ENCODE measurements at places on chromosomes 5 and 9.

- DNase-seq, result no peak
These were observed 10.7 kb downstream of the UGT3A2 start for GRCh38 chr5:36055984-36056383.

DNA sequence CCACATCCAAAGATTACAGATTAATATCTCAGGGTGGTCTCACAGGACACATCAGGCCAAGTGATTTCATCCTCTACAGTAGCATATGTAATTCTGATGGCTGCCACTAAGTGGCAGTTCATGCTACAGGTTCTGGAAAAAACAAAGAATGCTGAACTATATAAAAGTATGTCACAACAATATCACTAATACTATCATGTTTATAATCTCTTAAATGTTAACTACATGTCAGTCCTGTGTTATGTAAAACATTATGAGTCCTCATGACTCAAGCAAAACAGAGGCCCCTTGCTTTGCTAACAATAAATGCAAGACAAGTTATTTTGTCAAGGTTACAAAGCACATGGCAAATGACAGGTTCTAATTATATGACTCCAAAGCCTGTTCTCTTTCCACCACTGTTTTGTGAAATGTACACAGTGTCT lies 233.2 kb downstream of the FBXL17 start:
- DNase-seq, result no peak

- DNase-seq, result no peak
These were observed 14.2 kb upstream of the MACIR start for GRCh38 chr5:103244398-103244797.

DNA sequence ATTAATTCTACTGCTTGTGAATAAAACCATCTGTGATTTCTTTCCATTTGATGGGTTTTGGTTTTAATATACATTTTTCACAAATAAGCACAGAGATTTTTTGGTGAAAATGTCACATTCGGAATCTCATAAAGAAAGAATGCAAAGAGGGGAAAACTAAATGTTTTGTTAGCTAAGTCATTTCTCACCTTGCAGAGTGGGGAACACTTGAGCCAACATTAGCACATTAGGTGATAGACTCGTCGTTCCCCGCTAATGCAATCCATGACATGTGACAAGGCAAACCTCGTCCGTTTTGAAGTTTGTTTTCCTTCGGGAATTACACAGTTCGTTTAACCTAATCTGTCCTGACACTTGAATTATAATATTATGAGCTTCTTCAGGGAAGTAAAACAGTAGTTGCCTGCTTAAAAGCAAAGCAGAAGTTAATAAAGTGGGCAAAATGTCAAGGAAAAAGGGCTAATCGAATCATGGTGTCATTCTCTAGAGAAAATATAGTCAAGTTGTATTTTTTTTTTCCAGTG lies 95.8 kb upstream of the LMX1B start:
- no peak for DNase-seq

GRCh38 chr9:126389992-126390391 lies 63.4 kb downstream of the MVB12B start:
- DNase-seq, result no peak

DNA sequence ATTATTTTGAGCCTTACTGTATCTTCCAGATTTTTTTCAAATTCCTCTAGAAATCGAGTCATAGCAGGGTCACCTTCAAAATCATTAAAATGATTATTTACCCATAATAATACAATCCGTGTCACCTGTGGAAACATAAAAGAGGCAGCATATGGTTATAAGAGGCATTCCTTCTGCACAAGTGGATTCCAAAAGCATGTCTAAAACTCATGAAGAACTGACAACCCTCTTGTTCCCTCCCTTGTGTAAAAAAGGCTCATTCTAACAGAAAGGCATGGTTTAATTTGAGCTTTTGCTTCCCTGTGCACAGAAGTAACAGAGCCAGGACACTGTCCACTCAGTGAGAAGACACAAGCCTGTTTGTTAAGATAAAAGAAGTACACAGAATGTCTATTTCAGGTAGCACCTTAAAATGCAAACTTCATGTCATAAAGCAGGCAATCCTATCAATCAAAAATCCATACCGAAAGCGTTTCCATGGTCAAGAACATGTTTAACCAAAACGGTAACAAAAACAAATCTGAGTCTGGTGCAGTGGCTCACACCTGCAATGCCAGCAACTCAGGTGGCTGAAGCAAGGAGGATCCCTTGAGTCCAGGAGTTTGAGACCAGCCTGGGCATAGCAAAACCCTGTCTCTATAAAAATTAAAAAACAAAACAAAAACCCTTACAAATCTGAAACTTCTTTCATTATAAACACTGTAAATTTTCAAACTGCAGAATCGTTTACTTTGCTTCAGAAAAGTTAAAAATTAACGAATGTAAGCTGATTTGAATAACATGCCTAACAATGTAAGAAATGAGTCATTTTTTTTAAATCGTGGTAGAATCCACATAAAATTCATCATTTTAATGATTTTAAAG lies 139.3 kb downstream of the RAPGEF6 start:
- no peak for DNase-seq

DNA sequence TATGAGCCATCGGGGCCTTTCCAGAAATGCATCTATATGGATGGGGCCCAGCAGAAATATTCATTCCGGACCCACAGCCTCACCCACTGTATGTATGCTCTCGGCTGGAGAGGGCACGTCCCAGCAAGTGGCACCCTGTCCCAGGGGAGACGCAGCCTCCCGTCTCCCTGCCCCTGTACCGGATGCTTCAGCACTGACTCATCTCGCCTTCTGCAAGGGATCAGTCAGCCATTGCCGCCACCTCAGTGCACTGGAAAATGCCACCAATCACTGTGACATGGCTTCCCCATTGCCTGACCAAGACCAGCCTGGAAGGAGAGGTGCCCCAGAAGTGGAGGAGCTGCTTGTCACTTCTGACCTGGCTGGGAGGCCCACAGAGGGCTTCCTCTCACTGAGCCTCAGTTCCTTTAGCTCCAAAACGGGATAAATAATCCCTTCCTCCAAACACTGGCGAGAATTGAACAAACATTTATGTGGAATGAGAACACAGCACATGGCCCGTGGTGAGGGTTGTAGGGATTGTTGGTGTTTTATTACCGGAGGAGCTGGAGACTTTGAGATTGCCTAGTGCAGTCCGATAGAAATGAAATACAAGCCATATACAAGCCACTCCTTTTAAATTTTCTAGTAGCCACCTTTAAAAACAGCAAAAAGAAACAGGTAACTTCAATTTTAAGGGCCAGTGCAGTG lies 43.9 kb upstream of the ORM1 start:
- DNase-seq, result no peak

- DNase-seq, result no peak
These were observed 49.2 kb upstream of the PPP1R2B start for GRCh38 chr5:156800929-156801328.

DNA sequence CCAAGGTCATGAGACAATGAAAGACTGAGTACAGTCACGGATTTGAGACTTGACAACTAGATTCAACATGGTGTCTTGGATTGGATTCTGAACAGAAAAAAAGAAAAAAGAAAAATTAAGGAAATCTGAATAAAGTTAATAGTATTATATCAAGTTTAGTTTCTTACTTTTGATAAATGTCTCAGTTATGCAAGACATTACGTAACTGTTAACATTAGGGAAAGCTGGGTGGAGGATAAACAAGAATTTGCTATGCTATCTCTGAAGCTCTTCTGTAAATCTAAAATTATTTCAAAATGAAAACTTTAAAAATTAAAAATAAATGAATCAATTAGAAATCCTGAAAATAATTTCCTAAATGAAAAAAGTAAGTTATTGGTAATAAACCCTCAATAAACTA lies 14.4 kb upstream of the DCAF12 start:
- DNase-seq, result no peak

DNA sequence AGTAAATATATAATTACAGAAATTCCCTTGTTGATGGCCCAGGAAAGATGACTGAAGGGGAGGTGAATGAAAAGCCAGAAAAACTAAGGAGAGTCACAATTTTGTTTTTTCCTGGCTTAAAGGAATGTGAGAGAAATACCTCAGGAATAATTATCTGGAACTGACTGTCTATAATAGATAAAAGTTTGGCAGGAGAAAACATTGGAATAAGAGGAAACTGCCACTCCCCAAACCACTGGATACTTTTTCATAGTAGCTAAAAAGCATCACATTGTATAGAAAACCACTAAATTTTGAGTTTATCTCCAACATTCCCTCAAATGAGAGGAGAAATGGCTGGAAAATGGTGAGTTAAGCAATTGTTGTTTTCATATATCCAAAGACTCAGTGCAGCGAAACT lies 326.0 kb downstream of the NPR3 start:
- DNase-seq, result no peak

- DNase-seq, result no peak
These were observed 15.7 kb upstream of the AGXT2 start for GRCh38 chr5:35063414-35063813.

- no peak for DNase-seq
These were observed 30.0 kb upstream of the OR2Y1 start for GRCh38 chr5:180769821-180770220.

DNA sequence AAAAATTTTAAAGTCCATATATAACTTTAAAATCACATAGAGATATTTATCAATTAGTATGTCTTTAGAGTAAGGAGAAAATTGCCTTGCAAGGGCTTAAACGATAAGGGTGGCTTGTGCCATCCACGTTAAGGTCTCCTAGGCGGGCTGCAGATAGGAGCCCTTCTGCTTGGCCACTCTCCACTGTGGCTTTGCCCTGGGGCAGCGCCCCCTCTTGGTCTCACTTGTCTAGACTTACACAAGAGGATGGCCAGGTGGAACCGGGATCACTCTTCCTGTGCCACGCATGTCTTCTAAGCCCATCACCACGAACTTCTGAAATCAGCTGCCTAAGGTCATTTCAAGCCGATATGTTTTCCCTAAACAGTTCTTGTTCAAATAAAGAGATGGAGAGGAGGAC lies 2.9 kb downstream of the FPGS start:
- peak; percentile 41 for DNase-seq

- no peak for DNase-seq
These were observed 133.6 kb upstream of the RETREG1 start for GRCh38 chr5:16750445-16750844.

- DNase-seq, result no peak
These were observed 104.0 kb downstream of the GDNF start for GRCh38 chr5:37735649-37736347.

DNA sequence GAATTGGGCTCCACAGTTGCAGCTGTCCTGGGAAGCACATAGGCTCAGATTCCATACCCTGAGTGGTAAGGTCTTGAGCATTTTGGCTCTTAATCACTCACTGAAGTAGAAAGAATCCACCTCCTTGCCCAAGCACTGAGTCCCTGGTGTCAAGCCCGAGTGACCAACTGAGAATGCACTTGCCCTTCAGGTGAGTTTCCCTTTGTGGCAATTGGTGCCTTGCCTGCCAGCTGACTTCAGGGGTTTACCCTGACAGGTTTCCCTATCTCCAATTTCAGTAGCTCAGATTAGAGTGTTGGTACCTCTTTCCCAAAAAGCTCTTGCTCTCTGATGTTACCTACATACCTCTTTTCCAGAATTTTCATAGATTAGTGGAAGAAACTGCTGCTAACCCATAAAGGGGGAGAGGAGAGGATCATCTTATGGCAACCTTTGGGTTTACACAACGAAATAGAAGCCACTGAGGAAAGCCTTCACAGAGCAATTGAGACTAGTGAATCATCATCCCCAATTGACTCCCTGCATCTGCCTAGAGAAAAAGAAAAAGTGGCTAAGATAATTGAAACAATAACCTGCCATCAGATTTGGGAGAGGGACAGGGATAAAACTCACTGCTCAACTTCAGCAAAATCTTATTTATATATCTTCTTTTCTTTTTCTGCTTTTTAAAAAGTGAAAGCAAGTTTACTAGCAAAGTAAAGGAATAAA lies 48.6 kb downstream of the CCL28 start:
- no peak for DNase-seq

DNA sequence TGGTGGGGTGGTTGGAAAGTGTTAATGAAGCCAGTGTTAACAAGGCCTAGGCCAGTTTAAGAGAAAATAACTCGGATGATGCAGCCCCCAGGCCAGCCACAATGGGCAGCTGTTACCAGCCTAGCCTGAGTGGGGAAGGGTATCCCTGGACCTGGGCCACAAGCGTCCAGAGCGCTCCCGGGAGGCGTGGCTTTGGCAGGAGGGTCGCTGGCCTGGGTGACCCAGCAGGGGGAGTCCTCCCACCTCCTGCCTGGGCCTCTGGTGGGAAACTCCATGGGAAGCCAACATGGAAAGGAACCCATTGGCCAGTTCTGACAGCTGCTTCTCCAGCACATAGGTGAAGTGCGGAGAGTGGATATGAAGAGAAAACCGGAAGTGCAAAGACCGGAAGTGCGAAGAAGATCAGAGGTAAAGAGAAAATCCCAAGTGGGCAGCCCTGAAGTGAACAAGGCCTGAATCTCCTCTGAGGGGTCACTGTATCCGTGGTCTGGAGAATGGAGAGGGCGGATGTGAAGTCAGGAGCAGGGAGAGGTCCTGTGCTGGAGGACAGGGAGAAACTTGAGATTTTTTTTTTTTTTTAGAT lies 79.0 kb downstream of the ADCY2 start:
- no peak for DNase-seq

GRCh38 chr5:53008751-53009150 lies 19.6 kb downstream of the ITGA2 start:
- DNase-seq, result peak; percentile 61

DNA sequence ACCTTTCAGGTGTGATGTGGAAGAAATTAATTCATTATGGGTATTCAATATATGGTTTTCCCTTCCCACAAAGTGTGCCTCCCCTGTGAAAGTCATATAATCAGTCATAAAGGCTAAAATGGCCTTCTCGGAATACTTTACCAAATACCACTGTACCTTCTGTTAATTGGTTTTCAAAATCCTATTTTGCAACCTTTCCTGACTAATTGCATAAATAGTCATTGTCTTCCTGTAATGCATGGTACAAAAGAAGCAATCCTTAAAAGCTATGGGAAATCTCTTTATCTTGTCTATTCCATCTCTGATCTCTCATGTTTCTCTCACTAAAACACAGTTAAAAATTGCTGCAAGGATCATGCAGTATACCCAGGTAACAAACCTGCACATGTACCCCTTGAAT lies 44.3 kb upstream of the UGCG start:
- no peak for DNase-seq

- no peak for DNase-seq
These were observed 5.7 kb downstream of the B4GALT7 start for GRCh38 chr5:177605667-177606066.

Measured in stimulated activated CD4-positive, alpha-beta T cell treated with anti-CD3 and anti-CD28 coated beads, Interleukin-1b, Interleukin-23, amount 100 ng/mL, for 48 hours (primary cell).